HCEC 1CT (cell line): ENCODE measurements at places on chromosomes 2 and 18.
A peak's percentile ranks its signal among the peaks of the same experiment; 100 is the strongest.

GRCh38 chr2:188974164-188974563, at the start of gene COL3A1:
COL3A1 (plus strand) TSS chr2:188974373; CDS start chr2:188974490, 117 bp downstream.
- peak; percentile 84 for DNase-seq

GRCh38 chr2:61380056-61380881, 90.6 kb downstream of the USP34 start:
- no peak for DNase-seq

DNA sequence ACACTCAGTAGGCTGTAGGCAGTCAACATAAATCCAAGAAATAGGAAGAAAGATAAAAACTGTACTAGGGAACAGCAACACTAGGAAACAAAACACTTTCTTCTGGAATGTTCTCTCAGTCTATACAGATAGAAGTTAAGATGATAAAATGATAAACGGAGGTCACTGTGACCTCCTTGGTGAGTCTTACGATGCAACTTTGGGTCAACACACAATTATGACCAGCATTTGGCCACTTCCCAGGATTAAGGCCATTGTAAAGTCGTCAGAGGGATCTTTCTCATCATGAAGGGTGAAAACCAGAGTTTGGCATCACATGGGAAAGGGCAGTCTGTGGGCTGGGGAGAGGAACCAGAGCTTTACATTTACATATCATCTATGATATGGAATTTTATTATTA, 33.4 kb downstream of the LAMA3 start:
- DNase-seq = no peak

DNA sequence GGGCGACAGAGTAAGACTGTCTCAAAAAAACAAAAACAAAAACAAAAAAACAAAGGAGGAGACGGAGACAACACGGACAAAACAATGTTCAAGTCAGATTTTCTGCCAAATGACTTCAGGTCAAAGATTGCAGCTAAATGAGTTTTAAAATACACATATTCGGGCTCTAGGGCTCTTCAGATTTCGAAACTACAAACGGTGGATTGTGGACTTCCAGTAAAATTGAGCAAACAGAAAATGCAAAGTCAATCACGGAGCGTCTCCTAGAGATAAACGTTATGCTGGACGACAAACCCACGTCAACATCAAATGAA, 558 bp downstream of the MRPS5 start:
- DNase-seq = peak; percentile 3

DNA sequence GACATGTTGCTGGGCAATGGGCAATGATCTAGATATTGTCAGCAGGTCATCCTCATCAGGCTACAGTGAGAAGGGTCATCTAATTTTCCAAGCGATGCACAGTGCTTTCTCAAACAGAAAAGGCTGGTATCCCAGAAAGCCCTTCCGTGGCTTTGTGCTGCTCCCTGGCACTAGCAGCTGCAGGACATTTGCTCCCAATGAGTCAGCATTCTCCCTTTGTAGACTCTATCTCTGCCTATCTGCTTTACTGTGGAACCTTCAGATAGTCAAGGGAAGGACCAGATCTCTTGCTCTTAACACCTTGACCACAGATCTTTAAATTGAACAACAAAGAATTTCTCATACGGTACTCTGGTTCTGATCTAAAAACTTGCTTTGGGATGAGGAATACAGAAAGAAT, 101.4 kb downstream of the CDH2 start:
- peak; percentile 16 for DNase-seq

DNA sequence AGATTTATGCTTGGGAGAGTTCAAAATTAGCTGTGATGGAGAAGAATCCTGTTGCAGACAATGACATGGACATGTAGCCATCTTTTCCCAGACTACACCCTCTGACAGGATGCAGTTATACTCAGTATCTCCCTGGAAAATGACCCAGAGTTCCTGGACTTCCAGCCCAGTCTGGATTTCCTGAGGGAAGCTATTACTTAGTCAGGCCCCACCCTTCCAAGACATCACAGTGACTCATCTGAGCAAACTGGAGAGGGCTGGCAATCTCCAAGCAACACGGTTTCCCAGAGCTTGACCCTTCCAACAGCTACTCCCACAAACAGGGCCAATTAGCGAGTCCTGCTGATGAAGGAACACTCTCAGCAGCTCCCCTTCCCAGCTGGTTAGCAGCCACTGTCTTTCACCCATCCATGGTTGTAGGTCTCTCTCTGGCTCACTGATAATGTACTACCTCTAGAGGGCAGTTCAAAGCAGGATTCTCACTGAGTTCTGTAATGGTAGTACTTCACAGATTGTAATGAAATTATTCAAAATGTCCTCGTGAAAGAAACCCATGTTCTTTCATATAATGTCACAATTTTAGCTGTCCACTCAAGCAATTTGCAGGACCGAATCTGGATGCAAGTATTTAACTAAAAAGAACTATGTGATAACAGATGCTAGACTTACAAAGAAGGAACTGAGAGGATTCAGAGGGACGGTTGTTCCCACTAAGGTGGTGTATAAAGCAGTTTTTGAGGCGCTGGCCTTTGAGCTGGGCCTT, 110.2 kb downstream of the MDH1 start:
- peak; percentile 93 for DNase-seq

DNA sequence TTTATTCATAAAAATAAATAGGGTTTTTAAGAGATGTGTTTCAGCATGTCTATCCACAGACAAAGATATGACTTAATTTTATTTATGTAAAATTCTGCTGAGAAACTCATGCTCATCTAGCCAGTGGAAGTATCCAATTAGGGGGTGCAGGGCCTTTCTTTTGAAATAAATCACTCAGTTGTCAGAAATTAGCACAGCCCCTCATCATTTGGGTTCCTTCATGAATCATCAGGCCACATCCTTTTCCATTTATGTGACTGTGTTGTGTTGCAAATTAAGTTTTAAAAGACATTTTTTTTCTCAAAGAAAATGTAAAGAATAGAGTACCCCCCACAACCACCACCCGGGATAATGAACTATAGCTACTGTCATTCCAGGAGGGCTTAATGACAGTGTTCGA, 185.8 kb downstream of the NRP2 start:
- no peak for DNase-seq

GRCh38 chr2:127104881-127105655, 1.9 kb downstream of the BIN1 start:
- DNase-seq = no peak

- no peak for DNase-seq
Measured at GRCh38 chr2:15251753-15252152, 309.4 kb downstream of the NBAS start.

GRCh38 chr2:26674002-26674751, 18.3 kb upstream of the KCNK3 start:
- no peak for DNase-seq

GRCh38 chr2:203689426-203690116, 16.9 kb upstream of the CD28 start:
- DNase-seq = no peak

DNA sequence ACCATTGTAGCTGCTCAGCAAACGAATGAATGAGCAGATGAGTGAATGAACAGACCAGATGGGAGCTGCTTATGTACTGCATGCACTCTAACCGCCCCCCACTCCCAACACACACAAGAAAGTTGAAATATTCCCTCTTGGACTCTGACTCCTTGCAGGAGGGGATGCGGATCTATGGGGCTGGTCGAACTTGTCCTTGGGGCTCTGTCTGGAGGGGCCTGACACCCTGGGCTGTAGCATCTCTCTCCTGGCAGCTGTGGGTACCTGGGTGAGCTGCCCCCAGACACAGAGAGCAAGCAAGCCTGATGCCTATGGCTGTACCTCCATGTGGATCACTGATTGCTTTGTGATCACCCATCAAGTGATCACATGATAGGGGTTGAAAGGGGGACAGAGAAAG, 192.4 kb upstream of the SMAD2 start:
- DNase-seq = no peak

DNA sequence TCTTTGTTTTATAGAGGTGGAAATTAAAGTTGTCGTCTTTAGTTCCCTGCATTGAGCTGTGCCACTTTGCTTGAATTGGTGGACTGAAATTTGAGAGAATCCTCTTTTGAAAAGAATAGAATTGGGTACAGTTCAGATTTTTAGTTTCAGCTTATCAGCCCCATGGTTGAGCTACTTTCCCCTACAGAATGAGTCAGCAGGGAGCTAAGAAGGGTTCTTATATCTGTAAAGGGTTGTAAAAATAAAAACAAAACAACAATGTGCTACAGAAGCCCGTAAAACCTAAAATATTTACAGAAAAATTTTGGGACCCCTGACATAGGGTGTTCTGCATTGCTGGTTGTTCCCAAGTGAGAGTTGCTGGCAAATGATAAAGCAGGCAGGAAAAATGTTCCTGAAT, 12.6 kb downstream of the SLC20A1 start:
- no peak for DNase-seq

GRCh38 chr2:71799013-71799575, 345.7 kb downstream of the DYSF start:
- no peak for DNase-seq

- DNase-seq = no peak
Measured at GRCh38 chr2:146477383-146477782, 1367.4 kb upstream of the ACVR2A start.

GRCh38 chr2:16622399-16622968, 43.1 kb downstream of the CYRIA start:
- no peak for DNase-seq

- no peak for DNase-seq
Measured at GRCh38 chr2:168679741-168680310, 122.6 kb upstream of the NOSTRIN start.

- peak; percentile 55 for DNase-seq
Measured at GRCh38 chr2:164981217-164981990, 26.1 kb upstream of the SLC38A11 start.

DNA sequence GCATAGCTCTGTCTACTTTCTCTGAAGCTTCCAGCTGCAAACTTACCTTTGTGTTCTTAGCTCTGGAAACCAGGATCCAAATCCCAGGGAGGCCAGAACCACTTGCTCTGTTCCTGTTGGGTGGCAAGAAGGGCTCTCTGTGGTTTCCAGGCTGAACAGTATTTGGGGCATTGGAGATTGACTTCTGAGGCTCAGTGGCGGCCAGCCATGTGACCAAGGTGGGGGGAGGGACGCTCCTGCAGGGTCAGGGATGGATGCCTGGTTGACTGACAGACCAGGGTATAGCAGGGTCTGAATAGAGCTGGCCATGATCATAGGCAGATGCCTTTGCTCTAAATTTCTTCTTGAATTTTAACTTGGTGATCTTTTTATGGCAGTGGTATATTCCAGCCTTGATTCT, 15.1 kb downstream of the SLC4A5 start:
- no peak for DNase-seq

DNA sequence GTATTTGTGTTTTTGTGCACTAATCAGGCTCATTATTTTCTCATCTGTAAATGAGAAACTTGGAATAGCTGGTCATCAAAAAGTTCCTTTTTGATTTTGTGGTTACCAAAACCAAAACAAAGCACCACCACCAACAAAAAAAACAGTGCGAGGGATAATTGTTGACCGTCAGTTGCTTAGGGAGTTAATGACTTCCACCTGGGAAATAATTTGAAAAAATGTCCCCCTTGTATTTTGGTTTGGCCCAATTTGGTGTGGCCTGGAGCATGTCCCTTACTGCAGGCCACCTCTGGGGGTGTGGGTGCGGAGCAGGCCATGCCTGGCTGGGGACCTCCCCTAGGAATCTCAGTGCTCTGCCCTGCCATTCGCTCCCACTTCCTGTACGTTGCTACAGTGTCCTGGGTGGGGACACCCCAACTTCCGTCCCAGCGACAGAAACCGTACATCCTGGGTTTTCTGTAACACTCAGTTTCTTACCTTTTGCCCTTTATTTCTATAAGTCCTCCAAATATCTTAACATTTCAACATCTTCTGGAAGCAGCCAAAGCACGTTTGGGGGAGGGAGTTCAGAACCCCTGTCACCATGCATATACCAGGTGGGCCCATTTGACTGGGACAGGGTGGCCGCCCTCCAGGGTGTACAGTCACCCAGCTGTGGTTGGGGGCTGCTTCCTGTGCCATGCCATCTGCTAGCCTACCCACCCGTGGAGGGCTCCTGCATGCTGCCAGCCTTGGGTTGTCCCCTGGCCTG, 31.3 kb downstream of the NCK2 start:
- no peak for DNase-seq

- DNase-seq = peak; percentile 64
Measured at GRCh38 chr2:84865181-84865783, 15.6 kb downstream of the TRABD2A start.

DNA sequence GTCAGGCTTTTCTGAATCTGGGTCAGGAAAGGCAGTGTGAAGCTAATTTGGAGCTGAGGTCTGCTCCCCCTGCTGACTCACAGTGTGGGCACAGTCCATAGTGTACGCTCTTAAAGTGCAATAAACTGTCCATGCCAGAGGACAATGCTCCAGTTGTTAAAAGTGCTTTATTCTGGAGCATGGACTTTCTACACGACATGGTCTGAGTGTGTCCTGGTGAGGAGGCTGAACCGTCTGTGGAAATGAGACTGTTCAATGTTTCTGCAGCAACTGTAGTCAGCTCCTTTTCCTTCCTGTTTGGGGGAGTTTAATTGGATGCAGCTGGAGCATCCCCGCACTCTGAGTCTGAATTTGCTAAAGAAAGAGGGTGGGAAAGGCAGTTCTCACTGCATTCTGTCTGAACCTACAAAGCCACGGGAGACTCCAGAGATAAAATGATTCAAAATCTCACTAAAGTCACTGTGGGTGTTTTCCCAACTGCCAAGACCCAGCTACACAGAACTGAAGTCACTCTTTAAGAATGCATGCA, 110.2 kb upstream of the TRIB2 start:
- DNase-seq = peak; percentile 14

GRCh38 chr2:175475130-175475529, 293.6 kb upstream of the ATP5MC3 start:
- DNase-seq = no peak

- peak; percentile 69 for DNase-seq
Measured at GRCh38 chr18:58635891-58636290, 7.0 kb upstream of the ALPK2 start.

DNA sequence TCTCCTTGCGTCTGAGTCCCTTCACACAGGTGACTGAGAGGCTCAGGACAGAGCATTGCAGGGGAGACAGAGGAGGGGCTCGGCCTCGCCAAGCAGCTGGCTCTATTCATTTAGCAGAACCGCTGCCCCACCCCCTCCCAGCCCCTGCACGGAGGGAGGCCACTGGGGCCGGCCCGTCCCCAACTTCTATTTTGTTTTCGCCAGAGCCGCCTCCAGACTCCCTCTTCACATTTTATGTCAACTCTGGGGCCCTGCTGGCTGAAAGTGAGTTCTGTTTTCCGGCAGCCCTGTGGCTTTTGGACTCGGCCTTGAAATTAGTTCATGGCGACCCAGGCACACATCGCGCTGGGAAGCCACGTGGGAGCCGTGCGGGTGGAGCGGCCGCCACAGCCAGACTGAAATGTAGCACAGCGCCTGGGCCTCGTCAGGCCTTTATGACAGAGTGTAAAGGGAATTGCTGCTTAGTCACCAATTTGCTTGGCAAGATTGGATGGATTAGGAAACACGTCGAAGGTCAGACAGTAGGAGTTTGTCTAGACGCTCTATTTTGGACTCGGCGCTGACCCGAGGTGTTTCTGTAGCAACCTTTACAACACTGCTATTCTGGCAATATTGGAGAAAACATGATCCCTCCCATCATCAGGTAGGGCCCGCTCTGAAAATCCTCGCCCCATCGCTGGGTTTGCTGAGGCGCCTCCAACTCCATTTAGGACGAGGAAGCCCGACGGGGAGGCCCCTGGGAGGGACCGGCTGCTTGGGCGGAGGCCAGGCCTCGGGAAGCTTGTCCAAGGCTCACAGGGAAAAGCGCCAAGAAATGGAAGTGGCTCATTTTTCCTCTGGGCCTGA, 90.7 kb upstream of the CTDP1 start:
- DNase-seq = peak; percentile 62

- no peak for DNase-seq
Measured at GRCh38 chr2:10873171-10873570, 38.6 kb upstream of the KCNF1 start.

GRCh38 chr2:10566018-10566417, 117.9 kb upstream of the ODC1 start:
- no peak for DNase-seq

- DNase-seq = no peak
Measured at GRCh38 chr18:42341423-42341822, 386.4 kb downstream of the PIK3C3 start.
